Osteocyte (in vitro differentiated cells): ENCODE measurements at places on chromosomes 11 and 22.

GRCh38 chr11:71473793-71474080 is 20.7 kb downstream of the NADSYN1 start:
- no peak for DNase-seq

DNA sequence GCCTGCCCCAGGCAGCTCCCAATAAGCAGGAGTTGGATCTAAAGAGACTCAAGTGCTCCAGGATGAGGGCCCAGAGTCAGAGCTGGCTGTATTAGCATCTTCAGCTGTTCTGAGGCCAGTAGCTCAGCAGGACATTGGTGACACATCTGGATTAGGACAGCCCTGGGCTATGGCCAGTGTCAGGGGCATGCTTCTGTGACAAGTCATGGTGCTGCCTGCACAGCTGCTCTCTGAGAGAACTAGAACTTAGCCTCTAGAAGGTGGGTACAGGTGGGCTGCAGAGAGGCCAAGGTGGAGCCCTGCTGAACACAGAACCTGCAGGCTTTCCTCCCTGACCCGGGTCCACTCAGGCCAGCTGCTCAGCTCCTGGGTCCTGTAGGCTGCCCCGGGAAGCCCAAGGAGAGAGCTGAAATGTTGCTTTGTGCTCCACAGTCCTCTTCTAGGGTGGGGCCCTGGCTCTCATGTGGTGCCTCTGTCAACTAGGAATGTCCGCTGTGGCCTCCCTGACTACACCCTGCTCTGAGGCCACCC is 426.9 kb downstream of the SOX6 start:
- DNase-seq = peak; percentile 65

DNA sequence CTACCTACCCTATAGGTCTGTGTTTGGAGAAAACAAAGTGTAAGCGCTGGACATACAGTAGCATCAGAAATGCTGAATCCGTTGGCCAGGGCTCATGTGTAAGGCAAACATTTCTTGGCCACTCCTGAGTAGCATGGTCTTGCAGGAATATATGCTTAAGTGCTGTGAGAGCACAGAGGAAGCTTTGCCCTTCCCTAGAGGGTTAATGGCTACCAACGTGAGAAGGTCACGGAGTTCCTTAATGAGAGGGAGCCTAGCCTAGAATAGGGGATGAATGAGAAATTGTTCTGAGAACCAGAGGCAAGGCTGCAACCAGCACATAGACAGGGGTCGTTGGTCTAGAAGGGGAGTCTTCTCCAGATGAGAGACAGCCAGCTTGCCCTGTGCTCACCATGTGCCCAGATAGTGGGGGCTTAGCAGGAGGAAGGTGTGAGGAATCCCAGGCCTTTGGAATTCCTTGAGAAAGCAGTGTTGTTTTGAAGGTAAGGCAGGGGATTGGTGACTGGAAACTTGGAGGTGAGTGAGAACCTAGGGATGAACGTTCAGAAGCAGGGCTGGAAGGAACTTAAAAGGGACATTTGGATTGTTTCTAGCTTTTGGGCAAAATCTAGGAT is 29.5 kb downstream of the RCOR2 start:
- DNase-seq = no peak

DNA sequence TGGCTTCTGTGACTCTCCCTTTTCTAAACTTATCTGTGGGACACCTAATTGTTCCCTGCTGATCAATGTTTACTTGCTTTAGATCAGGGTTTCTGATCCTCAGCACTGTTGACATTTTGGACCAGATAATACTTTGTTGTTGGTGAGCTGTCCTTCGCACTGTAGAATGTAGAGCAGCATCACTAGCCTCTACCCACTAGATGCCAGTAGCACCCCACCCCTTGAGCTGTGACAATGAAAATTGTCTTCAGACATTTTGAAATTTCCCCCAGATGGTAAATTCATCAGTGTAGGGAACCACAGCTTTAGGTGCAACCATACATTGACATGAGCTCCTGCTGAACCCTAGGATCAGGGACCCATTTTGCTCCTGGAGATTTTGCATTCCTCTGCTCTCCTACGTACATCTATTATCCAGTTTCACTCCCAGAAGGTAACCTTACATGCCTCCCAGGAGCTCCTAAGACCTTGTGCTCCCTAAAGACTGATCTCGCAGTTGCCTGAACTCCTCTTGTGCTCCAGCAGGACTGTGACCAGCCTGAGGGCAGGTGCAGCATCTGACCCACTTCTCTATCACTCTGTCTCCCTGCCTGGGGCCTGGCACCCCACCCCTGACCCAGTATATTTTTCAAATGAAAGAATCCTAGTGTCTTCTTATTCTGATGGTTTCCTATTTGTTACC is 107.8 kb downstream of the FAR1 start:
- DNase-seq = no peak

DNA sequence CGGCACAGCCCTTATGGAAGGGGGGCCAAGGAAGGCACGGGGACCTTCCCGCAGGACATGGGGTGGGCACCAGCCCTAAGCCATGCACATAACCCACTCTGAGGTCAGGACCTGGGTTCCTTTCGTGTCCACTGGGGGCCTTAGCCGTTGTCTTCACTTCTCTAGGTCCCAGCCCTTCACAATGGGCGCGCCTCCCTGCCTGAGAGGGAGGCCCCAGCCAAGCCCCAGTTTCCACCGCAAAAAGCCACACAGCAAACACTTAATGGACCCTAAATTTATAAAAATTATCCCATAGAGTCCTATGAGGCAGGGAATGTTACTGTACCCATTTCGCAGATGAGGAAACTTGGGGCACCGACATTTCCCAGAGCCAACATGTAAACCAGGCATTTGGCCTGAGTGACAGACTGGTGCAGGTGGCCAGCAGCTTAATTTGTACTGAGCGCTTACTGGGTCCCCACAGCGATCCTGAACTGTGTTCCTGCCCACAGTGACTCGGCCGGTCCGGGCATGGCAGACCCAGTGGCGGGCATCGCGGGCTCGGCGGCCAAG is 1.2 kb downstream of the GAS2L1 start:
- DNase-seq = no peak

- DNase-seq = no peak
Measured at GRCh38 chr11:134995741-134996140, 583.7 kb upstream of the B3GAT1 start.

- no peak for DNase-seq
Measured at GRCh38 chr11:43788421-43788820, 92.2 kb upstream of the ALKBH3 start.

- DNase-seq = peak; percentile 64
Measured at GRCh38 chr11:119447664-119448242, 24.8 kb upstream of the THY1 start.

- DNase-seq = no peak
Measured at GRCh38 chr11:30991802-30992512, 377.6 kb downstream of the DCDC1 start.

GRCh38 chr22:26485013-26485412 is 1.3 kb downstream of the SRRD start:
- no peak for DNase-seq

DNA sequence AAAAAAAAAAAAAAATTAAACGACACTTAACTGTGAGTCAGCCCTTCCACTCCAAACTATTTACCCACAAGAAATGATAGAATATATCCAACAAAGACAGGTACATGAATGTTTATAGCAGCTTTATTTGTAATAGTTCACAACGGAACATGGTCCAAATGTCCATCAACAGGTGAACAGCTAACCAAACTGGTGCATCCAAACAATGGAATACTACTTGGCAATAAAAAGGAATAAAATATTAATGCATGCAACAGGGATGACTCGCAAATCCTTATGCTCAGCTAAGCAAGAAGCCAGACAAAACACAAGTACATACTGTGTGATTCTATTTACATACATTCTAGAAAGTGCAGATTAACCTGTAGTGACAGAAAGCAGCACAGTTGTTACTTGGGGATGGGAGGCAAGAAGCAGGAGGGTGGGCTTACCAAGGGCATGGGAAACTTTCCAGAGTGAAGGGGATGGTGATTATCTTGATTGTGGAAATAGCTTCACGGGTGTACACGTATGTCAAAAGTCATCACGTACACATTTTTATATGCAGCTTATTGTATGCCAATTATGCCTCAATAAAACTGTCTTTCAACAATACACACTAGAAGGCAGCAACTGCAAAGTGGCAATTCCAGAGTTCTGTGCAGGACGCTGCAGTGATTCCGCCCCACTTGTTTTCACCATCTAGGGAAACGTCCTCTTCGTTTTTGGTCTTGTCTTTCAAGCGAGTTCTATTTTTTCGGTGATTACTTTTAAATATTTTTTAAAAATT is 6.7 kb upstream of the SF1 start:
- DNase-seq = no peak

GRCh38 chr11:3959903-3960265 is 104.4 kb downstream of the STIM1 start:
- DNase-seq = no peak

- no peak for DNase-seq
Measured at GRCh38 chr11:16016468-16016829, 339.9 kb downstream of the SOX6 start.

GRCh38 chr11:62694455-62695167 is 5.3 kb upstream of the LRRN4CL start:
- DNase-seq = no peak

GRCh38 chr11:57662893-57663292 is 5.0 kb upstream of the ZDHHC5 start:
- no peak for DNase-seq

DNA sequence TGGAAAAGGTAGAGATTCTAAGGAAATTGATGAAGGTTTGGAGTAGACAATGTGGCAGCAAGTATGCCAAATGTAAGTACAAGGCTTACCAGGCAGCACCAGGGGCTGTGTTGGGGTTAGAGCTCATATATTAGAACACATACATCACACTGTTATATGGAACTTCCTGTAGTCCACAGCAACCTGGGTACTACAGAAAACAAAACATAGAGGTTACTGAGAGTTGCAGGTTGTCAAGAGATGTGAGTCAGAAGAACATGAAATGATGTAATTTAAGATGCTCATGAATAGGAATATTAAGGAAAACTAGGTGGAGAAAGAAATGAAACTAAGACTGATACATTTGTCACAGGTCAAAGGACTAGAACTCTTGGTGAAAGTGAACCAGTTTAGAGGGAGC is 22.0 kb downstream of the FAT3 start:
- DNase-seq = no peak

DNA sequence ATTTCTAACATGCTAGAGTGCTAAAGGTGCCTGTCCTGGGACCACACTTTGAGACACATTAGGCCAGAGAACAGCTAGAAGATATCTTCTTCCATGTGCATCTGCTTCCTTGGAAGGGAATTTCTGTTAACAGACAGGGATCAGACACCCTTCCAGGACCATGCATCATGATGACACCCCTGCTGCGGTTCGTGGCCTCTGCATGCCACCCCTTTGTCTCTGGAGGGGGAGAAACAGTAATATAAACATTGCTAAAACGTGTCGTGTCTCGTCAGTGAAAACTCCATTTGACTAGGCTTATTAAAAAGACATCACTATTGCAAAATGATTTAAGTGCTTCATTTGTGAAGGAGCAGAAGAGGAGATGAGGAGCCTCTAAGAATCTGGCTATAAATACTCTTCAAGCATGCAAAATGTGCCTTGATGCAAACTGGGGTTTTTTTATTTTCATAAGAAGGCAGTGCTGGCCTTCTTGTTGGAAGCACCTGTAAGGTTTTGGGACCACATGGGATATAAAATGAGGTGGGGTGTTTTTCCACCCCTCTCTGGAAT is 141.6 kb downstream of the MYO18B start:
- no peak for DNase-seq

- DNase-seq = no peak
Measured at GRCh38 chr11:35721651-35722282, 59.2 kb downstream of the TRIM44 start.

GRCh38 chr11:129546266-129546665 is 170.6 kb downstream of the BARX2 start:
- DNase-seq = no peak

- no peak for DNase-seq
Measured at GRCh38 chr11:115716601-115717529, 212.7 kb upstream of the CADM1 start.

DNA sequence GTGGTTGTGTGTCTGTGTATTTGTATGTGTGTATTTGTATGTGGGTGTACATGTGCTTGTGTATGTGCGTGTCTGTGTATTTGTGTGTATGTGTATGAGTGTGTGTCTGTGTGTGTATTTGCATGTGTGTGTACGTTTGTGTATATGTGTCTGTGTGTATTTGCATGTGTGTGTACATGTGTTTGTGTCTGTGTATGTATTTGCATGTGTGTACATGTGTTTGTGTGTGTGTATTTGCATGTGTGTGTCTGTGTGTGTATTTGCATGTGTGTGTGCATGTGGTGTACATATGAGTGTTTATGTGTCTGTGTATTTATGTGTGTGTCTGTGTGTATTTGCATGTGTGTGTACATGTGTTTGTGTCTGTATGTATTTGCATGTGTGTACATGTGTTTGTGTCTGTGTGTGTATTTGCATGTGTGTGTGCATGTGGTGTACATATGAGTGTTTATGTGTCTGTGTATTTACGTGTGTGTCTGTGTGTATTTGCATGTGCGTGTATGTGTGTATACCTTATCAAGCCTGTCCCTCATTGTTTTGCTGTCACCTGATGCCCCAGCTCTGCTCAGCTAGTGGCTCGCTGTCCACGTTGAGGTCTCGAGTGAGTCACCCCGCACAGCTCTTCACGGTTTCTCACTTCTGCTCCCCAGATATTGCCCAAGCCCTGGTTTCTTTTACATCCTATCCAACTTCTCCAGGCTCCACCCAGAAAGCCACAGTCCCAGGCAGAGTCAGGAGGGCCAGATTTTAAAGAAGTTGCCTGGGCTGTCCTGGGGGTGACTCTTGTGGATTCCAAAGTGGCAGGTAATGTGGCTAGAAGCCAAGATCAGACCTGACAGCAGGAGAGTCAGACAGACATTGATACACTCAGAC is 15.2 kb downstream of the MB start:
- no peak for DNase-seq

- DNase-seq = no peak
Measured at GRCh38 chr11:126358763-126359160, 3.3 kb downstream of the ST3GAL4 start.

DNA sequence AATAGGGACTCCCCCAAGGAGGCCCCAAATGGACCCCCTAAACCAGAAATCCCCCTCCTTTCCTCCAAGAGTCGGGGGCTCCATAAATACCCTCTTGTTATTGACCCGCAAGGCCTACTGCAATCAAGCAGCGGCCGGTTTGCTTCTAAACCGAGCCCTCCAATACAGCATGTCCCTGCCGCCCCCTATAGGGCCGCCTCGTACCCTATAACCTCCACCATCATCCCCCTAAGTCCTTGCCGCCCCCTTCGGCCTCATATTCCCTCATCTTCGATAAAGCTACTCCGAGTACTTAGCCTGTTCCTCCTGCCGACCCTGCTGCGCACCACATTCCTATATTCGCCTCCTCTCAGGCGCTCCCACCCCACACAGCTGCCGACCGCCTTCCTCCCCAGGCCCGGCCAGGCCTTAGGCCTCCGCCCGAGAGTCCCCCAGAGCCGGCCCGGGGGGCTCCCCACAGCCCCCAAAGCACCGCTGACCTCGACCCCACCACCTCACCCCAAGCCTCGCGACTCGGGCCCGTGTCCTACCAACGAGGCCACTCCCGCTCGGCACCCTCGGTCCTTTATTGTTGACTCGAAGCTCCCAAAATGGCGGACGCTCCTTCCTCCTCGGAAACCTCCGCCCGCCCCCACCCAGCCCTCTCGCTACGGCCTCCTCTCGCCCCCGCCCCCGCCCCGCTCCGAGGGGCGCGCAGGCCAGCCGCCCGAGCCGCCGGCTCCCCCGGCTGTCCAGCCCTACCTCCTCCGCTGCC is 430 bp downstream of the DDX6 start:
- DNase-seq = peak; percentile 90
